ENCODE measurements at places on chromosomes 5 and 9. TPM values are rescaled to one million over a fixed set of nuclear protein-coding genes. Genes with fewer than 3 reads are reported as not detected.

AQP7 gene
- not detected for total RNA-seq

GRCh38 chr5:167448376-167448775 is 843.1 kb upstream of the WWC1 start:
- no peak for DNase-seq

DNA sequence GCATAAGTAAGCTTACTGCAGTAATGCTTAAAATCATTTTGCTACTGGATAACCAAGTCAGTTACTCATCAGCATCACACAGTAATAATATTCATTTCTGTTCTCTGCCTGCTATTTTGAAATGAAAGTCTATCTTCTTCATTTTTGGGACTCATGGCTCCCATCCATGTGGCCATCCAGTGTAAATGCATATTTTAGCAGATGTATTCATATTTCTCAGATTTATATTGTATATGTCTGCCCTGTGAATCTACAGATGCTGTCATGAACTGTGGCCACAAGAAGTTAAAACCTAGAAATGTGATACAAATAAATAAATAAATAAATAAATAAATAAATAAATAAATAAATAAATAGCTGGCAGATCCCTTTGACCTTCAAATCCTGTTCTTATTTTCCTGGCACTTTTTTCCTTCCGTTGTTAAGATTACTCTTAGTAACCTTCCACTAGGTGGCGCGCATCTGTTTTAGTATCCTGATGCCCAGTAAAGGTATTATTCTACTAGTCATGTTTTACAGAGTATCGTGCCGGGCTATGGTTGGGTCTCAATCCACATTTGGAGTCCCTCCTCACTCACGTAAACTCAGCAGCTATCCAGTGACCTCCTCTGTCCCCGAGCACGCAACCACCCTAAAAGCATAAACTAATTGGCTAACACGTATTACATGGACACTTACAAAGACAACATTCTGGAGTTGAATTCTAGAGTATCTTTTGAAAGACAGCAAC is 79.2 kb upstream of the IL7R start:
- DNase-seq, result peak; percentile 66

DNA sequence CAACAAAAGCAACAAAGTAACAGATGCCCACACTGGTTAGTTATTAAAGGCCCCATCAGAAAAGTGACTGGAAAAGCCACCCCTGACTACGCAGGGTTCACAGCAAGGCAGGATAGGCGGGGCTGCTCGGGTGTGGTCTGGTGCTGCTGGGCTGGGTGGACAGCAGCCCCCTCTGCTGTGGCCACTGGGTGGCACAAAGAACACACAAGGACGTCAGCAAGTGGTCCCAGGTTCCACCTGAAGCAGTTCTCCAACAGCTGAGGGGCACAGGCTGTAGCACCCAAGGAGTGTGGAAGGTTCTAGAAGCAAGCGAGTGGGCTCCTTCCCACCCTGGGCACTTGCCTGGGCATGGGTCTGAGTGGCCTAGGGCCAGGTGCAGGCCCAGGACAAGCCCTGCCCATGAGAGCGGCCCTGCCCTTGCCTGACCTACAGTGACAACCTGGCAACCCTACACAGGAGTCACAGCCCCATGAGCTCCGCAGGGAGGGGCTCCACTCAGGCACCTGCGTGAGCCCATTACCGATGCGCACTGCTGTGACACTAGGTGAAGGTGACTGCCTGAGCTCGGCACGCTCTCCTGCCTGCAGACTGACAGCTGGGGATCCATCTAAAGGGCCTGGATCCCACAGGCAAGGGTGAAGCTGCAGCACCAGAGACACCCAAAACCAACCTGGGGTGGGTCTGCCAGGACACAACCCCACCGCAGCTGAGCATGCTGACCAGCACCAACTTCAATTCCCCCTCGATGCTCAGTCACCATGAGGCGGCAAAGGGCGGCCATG is 8.1 kb downstream of the BRD9 start:
- DNase-seq, result no peak

All from glutamatergic neuron (in vitro differentiated cells).